ENCODE measurements at places on chromosomes 11 and 22.

DNA sequence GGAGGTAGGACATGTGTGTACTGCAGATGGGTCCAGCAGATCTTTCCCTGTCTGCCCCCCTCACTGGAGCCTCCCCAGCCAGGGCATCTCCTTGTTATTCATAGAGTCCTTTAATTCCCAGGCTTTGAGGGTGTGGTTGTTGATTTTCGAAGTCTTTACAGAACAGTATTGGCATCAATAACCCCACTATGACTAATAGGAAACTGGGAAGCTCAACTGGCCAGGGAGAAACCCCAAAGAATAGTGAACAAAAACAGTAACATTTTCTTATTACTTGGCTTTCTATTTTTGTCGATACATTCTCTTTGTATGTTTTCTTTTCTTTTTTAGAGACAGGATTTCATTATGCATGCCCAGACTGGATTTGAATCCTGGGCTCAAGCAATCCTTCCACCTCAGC, 57.9 kb downstream of the NF2 start:
- no peak for DNase-seq

DNA sequence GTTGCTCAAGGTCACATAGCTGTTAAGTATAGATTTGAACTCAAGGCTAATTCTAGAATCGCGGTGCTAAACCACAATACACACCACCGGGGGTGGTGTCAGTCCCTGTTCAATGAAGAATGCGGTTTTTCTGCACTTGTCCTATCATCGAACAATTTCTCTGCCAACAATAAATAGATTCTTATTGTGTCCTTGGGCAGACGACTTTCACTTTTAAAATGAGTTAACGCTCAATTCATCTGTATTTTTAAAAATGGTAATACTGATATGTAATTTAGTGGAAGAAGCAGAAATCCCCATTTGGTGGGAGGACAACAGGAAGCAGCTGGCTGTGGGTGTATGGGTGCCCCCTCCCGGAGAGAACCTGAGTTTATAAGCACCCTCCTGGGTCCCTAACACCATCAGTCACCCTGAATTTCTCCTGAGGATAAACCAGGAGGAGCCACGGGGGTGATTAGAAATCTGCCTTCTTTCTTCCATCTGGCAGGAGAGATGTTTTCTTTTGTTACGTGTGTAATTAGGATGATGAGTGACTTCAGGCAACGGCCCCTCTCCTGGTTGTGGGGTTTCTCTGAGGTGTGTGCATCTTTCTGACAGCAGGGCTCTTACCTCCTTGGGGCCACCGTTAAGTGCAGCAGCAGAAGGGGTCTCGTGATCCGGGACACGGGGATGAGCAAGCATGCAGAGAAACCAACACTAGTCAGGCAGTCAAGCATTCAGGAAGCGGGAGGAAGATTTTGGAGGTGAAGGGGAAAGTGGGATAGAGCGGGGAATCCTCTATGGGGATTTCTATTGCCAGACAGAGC, 87.7 kb downstream of the GRAMD1B start:
- DNase-seq: no peak

DNA sequence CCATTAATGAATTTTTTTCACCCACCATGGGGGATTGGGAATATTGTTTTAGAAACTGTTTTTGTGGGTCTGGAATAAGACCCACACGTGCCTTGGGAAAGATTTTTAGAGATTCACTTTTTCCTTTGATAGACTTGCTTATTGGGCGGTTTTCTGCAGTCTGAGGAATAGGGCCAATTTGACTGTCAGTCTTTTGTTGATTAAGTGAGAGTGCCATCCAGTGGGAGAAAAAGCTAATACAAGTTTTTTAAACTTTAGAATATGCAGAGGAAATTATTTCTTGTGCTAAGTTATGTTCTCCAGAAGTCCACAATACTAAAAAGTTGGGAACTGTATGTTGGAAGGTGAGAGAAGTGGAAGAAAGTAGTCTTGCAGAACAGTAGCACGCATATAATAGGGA, 56.1 kb downstream of the PRMT3 start:
- no peak for DNase-seq

DNA sequence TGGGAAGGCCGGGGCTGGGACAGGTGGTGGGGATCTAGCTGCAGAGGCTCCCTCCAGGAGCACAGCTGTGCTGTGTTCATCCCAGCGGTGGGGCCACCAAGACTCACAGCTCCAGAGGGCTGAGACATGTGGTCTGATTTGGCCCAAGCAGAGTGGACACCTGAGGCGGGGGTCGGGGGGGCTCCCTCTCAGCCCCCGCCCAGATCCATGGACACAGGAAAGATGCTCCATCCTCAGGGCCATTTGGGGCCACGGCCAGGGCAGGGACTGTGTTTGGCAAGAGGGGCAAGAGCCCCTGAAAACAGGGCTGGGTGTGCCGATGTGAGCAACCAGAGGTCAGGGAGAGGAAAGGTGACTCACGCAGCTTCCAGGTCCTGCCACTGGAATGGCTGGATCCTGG, 219.4 kb downstream of the BRD1 start:
- DNase-seq: no peak

- DNase-seq: no peak
These were observed 746 bp upstream of the CALCB start for GRCh38 chr11:15072551-15073143.
